ENCODE measurements at places on chromosomes 12 and 14.

DNA sequence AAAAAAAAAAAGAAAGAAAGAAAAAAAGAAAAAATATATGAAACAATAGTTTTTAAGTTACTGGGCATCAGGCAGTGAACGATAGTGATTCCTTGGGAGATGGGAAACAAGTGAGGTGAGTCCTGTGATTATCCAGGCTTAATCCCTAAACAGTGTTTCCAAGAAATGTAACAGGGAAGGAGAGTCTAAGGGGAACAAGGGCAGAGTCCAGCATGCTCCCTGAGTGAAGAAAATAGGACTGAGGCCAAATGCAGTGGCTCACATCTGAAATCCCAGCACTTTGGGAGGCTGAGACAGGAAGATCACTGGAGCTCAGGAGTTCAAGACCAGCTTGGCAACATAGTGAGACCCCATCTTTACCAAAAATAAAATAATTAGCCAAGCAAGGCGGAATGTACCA lies 40.7 kb downstream of the R3HDM2 start:
- no peaks in the 10 kb centered on the region for H3K4me1 ChIP-seq
- DNase-seq = no peak
- H3K27ac ChIP-seq = no peak overlapping the region
- H3K36me3 ChIP-seq = no peaks in the 10 kb centered on the region

- H3K36me3 ChIP-seq = no peaks in the 10 kb centered on the region
- H3K27ac ChIP-seq = no peak overlapping the region
- no peaks in the 10 kb centered on the region for H3K27me3 ChIP-seq
- no peak overlapping the region for H3K4me3 ChIP-seq
These were observed 96.6 kb downstream of the EMP1 start for GRCh38 chr12:13293096-13293495.

DNA sequence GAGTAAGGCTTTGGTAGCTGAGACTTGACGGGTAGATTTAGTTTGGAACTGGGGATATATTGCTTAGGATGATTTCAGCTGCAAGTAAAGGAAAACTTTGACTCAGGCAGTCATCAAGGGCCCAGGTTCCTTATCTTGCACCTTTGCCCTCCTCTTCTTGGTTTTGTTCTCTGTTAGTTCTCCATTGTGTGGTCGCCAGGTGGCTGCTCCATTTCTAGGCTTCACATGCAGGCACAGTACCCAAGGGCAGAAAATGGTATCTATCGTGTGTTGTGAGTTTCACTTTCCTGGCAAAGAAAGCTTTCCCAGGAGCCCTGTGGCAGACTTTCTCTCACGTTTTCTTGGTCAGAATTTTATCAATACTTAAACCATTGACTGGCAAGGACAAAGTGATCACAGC lies 50.8 kb downstream of the VRK1 start:
- no peak for DNase-seq
- H3K4me3 ChIP-seq = no peak overlapping the region

DNA sequence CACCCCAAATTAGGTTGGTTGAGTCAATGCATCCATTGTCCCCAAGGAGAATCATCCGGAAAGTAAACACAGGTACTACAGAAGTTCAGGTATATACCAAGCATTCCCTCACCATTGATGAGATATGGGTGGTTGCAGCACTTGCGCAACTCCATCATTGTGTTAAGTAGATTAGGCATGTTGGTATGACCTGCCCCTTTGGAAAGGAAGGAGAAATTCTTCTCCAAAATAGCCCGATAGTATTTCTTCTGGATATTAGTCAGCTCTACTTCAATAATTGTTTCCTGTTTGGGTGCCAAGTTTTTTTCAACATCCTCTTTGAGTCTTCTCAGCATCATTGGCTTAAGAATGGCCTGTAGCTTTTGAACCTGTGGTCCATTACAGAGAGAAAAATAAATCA lies 21.3 kb upstream of the SUPT16H start:
- DNase-seq = no peak
- H3K36me3 ChIP-seq = peaks cover 13% of the 10 kb centered on the region
- H3K27ac ChIP-seq = no peak overlapping the region
- no peak overlapping the region for H3K4me3 ChIP-seq
- H3K27me3 ChIP-seq = no peaks in the 10 kb centered on the region

DNA sequence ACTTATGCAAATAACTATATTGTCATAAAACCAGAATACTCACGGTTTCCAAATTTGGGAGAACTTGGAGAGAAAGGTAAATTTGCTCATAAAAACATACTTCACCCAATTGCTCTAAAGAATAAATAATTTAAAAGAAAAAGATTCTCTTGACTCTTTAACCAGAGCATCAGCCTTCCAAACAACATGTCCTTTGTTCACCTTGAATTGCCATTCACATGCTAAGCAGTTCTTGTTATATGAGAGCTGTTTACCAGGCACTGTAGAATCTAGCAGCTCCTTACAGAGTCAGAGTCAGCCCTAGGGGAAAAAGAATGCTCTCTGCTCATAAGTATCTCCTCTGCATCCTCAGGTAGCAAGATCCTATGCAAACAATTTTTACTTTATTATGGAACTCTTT lies 10.2 kb downstream of the SLCO1A2 start:
- DNase-seq = no peak
- H3K27me3 ChIP-seq = no peaks in the 10 kb centered on the region
- no peaks in the 10 kb centered on the region for H3K36me3 ChIP-seq

- DNase-seq = no peak
- H3K27ac ChIP-seq = no peak overlapping the region
- H3K36me3 ChIP-seq = no peaks in the 10 kb centered on the region
- no peak overlapping the region for H3K4me3 ChIP-seq
- no peaks in the 10 kb centered on the region for H3K27me3 ChIP-seq
These were observed 72.7 kb upstream of the GRIP1 start for GRCh38 chr12:66751432-66752113.

DNA sequence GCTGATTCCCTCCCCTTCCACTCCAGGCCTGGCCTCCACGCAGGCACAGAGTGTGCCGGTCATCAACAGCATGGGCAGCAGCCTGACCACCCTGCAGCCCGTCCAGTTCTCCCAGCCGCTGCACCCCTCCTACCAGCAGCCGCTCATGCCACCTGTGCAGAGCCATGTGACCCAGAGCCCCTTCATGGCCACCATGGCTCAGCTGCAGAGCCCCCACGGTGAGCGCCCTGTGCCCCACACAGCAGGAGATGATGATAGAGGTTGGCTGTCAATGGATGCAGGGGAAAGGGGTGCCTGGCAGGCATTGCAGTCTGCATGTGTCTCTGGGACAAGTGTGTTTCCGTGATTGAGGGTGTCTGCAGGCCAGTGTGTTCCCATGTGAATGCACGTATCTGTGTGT lies 18.8 kb downstream of the C12orf43 start:
- H3K36me3 ChIP-seq = no peaks in the 10 kb centered on the region
- H3K4me1 ChIP-seq = peaks cover 10% of the 10 kb centered on the region
- no peaks in the 10 kb centered on the region for H3K27me3 ChIP-seq
- no peak for DNase-seq
- H3K4me3 ChIP-seq = no peak overlapping the region

DNA sequence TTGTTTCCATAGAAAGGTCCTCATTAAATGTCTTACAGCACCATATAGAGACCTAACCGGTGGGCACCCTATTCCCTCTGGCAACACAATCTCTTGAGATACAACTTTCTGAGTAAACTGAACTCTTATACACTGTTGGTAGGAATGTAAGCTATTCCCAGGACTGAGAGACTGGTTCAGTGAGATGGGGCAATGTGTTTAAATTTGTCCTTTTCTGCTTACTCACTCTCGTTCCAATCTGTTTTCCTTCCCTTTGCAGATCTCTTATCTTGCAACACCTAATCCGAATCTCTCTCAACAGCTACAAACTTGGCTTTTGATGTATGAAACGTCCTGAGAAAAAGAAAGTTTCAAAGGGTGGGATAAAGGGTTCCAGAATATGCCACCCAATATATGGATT lies 26.1 kb upstream of the ETV6 start:
- no peaks in the 10 kb centered on the region for H3K27me3 ChIP-seq
- H3K4me1 ChIP-seq = no peaks in the 10 kb centered on the region
- no peak for DNase-seq
- H3K4me3 ChIP-seq = no peak overlapping the region
- H3K27ac ChIP-seq = no peak overlapping the region

DNA sequence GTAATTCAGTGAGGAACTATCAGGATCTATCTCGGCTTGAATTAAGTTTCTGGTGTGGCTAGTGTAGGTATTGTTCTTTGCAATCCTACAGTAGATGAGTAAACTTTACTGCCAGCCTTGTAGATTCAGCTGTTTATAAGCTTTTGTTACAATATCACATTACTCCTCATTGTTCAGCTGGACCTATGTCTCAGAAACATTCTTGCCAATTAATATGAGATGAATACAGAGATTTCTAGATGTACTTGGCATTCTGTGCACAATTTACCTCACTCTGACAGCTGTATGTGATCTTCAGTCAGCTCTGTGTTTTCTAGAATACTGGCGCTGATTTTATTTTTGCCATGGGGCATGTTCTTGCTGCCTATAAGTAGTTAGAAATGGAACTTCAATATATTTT lies 55.7 kb downstream of the METTL25 start:
- no peak overlapping the region for H3K27ac ChIP-seq
- no peak for DNase-seq
- H3K4me3 ChIP-seq = no peak overlapping the region
- H3K27me3 ChIP-seq = no peaks in the 10 kb centered on the region

DNA sequence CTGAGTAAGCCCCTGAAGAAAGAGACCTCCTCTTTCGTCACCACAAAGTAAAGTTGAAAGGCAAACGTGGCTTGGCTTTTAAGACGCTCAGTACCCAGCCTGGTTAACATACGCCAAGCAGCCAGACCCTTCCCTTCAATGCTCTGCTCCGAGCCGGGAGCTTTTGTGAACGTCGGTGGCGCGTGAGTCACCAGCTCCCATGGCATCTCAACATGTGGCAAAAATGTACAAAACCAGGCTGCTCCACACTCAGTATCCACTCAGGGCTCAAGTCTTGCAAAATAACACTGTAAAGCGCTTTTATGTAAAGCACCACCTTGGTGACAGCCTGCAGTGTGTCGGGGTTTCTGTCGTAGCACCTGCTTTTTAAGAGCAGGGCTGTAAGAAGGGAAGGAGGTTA lies 89.0 kb downstream of the SETD3 start:
- no peaks in the 10 kb centered on the region for H3K27me3 ChIP-seq
- no peak overlapping the region for H3K4me3 ChIP-seq
- peaks cover 32% of the 10 kb centered on the region for H3K36me3 ChIP-seq

- no peak for DNase-seq
- no peaks in the 10 kb centered on the region for H3K4me1 ChIP-seq
- H3K4me3 ChIP-seq = no peak overlapping the region
- H3K27ac ChIP-seq = no peak overlapping the region
- no peaks in the 10 kb centered on the region for H3K36me3 ChIP-seq
These were observed 107.7 kb upstream of the BCAT1 start for GRCh38 chr12:25056486-25057130.

GRCh38 chr14:20601522-20601921 lies 10.3 kb upstream of the RNASE12 start:
- H3K27ac ChIP-seq = no peak overlapping the region
- no peaks in the 10 kb centered on the region for H3K27me3 ChIP-seq
- no peaks in the 10 kb centered on the region for H3K4me1 ChIP-seq
- H3K36me3 ChIP-seq = no peaks in the 10 kb centered on the region
- DNase-seq = no peak

DNA sequence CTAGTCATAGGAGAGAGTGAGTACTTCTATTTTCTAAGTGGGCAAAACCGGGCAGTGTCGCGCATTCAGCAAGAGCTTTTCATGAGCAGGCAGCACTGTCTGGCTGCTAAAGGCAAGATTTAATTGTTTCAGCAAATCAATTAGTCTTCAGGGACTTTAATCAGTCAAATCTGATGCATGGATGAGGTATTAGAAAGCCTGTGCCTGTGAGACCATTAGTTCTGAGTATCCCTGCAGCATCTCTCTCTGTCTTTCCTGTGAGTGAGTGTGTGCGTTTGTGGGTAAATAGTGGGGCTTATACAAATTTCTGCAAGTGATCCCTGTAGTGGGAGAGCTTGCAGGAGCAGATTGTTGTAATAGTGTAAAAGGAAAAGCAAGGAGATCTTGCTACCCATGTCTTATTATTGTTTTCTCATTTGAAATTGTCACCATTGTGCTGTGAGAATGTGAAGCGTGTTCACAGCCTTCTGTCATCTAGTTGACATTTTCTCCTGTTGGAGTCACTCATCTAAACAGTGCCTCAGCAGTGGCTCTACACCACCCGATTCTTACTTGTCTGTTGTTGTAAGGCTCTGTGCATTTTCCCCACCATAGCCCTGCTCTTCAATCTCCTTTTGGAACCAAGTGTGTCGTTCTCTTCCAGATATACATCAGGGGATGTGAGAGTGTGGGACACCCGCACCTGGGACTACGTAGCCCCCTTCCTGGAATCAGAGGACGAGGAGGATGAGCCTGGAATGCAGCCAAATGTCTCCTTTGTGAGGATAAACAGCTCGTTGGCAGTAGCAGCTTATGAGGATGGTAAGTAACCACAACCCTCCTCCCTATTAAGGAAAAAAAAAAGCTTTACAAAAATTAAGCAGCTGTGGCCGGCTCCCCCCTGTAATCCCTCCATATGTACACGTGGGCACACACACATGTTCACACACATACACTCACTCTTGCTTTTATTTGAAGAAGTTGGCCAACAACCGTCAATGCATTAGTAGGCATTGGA lies 53.6 kb downstream of the FBXW8 start:
- no peaks in the 10 kb centered on the region for H3K27me3 ChIP-seq
- H3K4me1 ChIP-seq = no peaks in the 10 kb centered on the region
- no peak overlapping the region for H3K27ac ChIP-seq
- no peaks in the 10 kb centered on the region for H3K36me3 ChIP-seq
- H3K4me3 ChIP-seq = no peak overlapping the region

DNA sequence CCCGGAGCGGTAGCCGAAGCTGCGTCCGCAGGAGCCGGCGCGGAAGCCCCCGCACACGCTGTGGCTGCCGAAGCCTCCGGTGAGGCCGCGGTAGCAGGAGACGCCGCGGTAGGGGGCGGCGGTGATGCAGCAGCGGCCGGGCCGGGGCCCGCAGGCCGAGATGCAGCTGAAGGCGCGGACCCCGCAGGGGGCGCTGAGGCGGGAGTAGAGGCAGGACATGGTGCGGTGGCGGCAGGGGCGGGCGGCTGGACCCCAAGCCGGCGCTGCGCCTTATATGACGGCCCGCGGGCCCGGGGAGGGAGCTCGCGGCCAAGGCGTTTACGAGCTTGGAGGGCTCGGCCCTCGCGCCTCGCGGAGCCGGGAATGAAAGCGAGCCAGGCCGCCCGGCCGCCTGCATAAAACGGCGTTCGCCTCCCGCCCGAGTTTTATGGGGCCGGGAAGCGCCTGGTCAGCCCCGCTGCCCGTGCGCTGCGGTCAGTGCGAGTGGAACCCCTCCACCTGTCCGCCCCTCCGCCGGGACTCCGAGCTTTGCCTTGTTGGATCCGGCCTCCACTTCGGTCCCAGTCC lies 16.0 kb upstream of the KRT86 start:
- no peaks in the 10 kb centered on the region for H3K36me3 ChIP-seq
- H3K4me3 ChIP-seq = no peak overlapping the region
- peaks cover 7% of the 10 kb centered on the region for H3K4me1 ChIP-seq
- no peak overlapping the region for H3K27ac ChIP-seq

- H3K4me3 ChIP-seq = no peak overlapping the region
- no peak overlapping the region for H3K27ac ChIP-seq
- no peaks in the 10 kb centered on the region for H3K4me1 ChIP-seq
- no peaks in the 10 kb centered on the region for H3K36me3 ChIP-seq
- H3K27me3 ChIP-seq = no peaks in the 10 kb centered on the region
These were observed 77.6 kb upstream of the TMEM260 start for GRCh38 chr14:56501909-56502530.

- H3K27ac ChIP-seq = no peak overlapping the region
- no peaks in the 10 kb centered on the region for H3K27me3 ChIP-seq
- H3K4me1 ChIP-seq = peaks cover 2% of the 10 kb centered on the region
- no peak overlapping the region for H3K4me3 ChIP-seq
These were observed 19.7 kb downstream of the ELK3 start for GRCh38 chr12:96213869-96214268.

- DNase-seq = peak; percentile 38
- H3K27me3 ChIP-seq = no peaks in the 10 kb centered on the region
- peak overlapping the region; percentile 10 for H3K4me3 ChIP-seq
These were observed 4.4 kb downstream of the MMP17 start for GRCh38 chr12:131832321-131833231.
